ENCODE measurements at places on chromosomes 1 and 21.
A peak's percentile ranks its signal among the peaks of the same experiment; 100 is the strongest.

DNA sequence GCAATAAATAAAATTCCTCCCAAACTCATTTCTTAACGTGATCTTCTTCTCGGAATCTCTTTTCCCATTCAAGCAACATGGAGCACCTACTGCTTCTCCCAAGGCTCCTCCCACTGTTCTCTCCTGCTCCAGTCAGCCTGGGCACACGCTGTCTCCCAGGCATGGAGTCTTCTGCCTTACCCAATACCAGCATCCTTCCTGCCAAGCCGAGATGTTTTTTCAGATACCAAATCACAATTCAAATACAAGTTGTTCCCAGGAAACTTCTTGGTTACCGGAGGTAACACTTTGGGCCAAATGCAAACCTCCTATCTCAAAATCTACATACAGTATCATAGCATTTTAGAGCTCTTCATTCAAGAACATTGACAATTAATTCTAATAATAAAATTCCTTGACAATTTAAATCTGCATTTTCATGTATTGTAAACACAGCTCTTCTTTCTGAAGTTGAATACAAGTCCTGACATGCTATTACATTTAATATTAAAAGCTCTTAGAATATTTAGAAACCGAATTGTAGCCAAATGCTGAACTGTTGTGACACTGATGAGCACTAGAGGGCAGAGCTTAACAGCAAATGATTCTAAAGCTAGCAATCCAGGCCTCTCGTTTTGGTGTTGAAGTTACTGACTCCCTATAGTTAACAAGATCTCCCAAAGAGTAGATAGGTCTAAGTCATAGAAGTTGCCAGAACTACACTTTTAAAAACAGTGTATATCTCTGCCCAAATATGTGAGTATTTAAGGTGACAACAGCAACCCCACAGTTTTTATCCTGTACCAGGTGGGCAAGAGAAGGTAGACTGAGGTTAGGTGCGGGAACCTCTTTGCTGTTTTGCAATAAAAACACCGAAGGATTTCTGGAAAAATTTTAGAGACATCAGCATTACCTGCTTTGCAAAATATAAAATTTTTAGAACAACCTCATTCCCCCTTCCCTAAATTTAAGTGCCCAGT lies 52.3 kb downstream of the BCAR3 start:
- DNase-seq = peak; percentile 59

DNA sequence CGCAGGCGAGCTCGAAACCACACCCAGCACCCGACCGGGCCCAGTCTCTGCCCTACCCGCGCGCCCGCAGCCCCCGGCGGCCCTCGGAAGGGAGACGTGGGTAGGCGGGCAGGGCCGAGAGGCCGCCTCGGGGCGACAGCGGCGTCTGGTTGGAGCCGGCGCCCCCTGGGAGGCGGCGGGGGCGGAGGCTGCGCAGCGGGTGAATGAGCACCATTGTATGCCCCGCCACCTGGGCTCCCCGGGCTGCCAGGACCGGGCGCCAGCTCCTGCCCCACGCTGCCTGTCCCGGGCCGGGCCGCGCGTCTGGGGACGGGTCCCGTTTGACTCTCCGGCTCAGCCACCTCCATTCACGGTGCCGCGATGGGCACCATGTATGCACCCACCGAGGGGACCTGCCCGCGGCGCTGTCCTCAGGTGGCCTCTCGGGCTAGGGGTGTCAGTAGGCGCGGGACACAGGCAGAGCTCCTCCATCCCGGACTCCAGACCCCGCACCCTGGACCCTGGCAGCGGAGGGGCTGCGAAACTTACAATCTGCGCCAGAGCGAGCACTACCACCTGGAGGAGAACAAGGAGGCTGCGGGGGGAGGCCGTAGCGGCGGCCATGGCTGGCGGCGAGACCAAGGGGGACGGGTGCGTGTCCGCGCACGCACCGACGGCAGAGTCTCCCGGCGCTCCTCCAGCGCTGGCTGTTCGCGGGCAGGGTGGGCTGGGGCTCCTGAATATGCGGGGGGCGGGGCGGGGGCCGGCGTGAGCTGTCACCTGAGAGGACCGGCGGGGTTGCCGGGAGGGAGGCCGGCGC lies at the start of gene COL9A2:
Gene COL9A2 (minus strand): TSS at position 692 of the 799 bp plus-strand sequence. CDS start 89 bp downstream, at position 603.
- peak; percentile 51 for DNase-seq

DNA sequence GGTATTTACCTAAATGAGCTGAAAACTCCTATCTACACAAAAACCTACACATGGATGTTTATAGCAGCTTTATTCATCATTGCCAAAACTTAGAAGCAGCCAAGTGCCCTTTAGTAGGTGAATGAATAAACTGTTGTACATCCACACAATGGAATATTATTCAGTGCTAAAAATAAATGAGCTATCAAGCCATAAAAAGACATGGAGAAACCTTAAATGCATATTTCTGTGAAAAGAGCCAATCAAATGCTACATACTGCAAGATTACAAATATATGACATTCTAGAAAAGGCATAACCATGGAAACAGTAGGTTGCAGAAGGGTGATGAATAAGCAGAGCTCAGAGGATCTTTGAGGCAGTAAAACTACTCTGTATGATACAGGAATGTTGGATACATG lies 23.3 kb downstream of the ABCB10 start:
- DNase-seq = no peak

GRCh38 chr1:1891349-1892078 lies 627 bp upstream of the GNB1 start:
- DNase-seq = peak; percentile 88

GRCh38 chr21:36964398-36964797 lies 2.1 kb downstream of the HLCS start:
- no peak for DNase-seq

DNA sequence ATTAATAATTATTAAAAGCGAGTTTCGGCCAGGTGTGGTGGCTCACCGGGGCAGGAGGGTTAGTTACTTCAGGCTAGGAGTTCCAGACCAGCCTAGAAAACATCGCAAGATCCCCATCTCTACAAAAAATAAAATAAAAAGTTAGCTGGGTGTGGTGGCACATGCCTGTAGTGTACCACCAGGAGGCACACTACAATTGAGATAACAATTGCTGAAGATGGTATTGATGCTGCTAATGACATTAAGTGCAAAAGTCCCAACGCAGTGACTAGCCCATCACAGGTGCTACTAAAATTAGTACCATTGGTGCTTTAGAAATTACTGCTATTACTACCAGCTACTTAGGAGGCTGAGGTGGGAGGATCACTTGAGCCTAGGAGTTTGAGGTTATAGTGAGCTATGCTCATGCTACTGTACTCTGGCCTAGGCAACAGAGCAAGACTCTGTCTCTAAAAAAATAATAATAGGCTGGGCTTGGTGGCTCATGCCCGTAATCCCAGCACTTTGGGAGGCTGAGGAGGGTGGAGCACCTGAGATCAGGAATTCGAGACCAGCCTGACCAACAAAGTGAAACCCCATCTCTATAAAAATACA lies 156.6 kb downstream of the GREM2 start:
- DNase-seq = no peak

DNA sequence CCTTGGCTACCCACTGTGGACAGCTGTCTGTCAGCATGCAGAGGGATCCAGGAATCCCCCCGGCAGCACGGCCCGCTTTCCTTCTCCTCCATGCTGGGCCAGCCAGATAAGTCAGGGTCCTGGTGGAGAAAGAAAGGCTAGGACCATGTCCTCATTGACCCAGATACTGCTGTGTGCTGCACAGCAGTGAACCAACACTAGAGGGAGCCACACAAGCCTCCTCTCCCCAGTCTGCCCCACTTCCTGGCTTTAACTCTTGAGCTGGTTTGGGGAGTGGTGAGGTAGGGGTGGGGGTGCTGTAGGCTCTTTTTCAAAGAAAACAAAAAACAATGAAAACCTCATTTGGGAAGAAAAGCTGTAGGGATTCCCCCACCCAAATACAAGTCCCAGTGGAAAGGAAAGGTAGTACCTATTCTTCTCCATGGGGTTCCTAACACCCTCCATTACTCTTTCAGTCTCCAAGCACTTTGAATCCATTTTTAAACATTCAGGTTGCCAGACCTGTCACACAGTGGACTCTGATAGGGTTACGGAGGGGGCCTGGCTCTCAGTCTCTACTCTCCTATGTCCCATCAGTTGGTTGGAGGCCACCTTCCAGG lies 84.9 kb upstream of the CD1D start:
- no peak for DNase-seq
